ENCODE measurements at places on chromosomes 5 and 9. TPM values are rescaled to one million over a fixed set of nuclear protein-coding genes. Genes with fewer than 3 reads are reported as not detected.

- H3K4me1 ChIP-seq, result no peaks in the 10 kb centered on the region
- DNase-seq, result no peak
- no peaks in the 10 kb centered on the region for H3K27me3 ChIP-seq
- no peaks in the 10 kb centered on the region for H3K36me3 ChIP-seq
- no peak overlapping the region for H3K27ac ChIP-seq
These were observed 136.8 kb upstream of the ADRA1B start for GRCh38 chr5:159779481-159779880.

Gene CYSRT1
- not detected for total RNA-seq

GRCh38 chr9:126009047-126009446, 261.9 kb downstream of the PBX3 start:
- H3K27ac ChIP-seq, result no peak overlapping the region
- H3K36me3 ChIP-seq, result no peaks in the 10 kb centered on the region
- H3K4me1 ChIP-seq, result no peaks in the 10 kb centered on the region
- H3K4me3 ChIP-seq, result no peak overlapping the region
- peaks cover 5% of the 10 kb centered on the region for H3K27me3 ChIP-seq
- no peak for DNase-seq

Gene RNF208
- total RNA-seq, result not detected

DNA sequence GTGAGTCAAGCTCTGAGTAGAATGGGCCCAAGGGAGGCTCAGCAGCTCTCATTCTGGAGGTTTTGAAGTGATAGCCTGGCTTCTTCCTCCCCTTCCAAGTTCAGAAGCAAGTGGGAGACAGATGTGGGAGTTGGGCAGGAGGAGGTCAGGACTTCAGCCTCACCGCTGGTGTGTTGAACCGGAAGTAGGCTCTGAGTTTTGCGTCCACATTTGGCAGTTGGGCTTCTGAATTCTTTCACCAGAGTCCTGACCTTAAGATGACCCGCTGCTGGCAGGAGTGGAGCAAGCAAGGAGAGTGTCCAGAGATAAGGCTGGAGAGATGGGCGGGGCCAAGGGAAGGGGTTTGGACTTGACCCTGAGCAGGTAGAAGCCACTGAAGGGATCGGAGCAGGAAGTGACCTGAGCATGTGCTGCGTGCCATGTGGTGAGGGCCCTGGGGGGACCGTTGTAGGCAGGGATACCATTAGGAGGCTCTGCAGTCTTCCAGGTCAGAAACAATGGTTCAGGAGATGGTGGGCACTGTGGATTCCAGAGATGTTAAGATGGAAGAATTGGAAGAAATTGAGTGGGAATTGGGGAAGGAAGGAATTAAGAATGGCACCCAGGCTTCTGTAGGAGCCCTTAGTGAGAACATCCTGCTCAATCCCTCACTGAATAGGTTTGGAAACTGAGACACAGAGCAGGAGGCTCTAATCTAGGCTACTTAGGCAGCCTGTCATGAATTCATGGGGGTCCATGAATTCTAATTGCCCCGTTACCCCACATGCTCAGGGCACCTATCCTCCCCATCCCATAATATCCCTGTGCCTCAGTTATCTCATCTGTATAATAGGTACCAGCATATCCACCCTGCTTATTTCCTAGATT, 25.9 kb downstream of the GALNT12 start:
- DNase-seq, result no peak
- H3K27ac ChIP-seq, result no peak overlapping the region
- H3K4me1 ChIP-seq, result no peaks in the 10 kb centered on the region
- no peaks in the 10 kb centered on the region for H3K27me3 ChIP-seq
- no peaks in the 10 kb centered on the region for H3K36me3 ChIP-seq
- no peak overlapping the region for H3K4me3 ChIP-seq

DNA sequence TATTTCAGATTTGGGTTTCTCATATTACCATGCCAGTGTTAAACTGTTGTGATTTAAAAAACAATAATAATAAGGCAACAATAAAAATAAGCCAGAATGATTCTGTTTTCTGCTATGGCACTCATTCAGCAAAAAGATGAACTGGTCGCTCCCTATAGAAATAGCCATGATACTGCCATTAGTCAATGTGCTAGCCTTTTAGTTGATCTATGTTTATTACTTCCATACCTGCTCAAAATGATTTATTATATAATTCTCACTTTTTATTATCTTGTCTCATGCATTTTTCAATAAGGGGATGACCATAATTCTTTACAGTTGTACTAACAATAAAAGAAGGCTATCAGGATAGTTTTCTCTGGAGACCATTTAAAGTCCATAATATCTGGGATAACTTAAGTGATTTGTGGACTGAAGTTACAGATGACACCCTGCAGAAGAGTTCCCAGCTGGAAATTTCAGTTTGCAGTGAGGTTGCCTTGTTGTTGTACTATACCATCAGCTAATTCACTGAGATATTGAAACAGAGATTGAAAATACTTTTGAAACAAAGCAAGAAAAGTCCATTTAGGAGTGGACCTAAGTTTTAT, 334.3 kb downstream of the GABRB2 start:
- no peaks in the 10 kb centered on the region for H3K36me3 ChIP-seq
- H3K4me1 ChIP-seq, result no peaks in the 10 kb centered on the region
- H3K27me3 ChIP-seq, result no peaks in the 10 kb centered on the region
- no peak overlapping the region for H3K4me3 ChIP-seq
- no peak overlapping the region for H3K27ac ChIP-seq
- no peak for DNase-seq

GRCh38 chr5:3671337-3671736, 75.7 kb downstream of the IRX1 start:
- no peak overlapping the region for H3K4me3 ChIP-seq
- H3K4me1 ChIP-seq, result no peaks in the 10 kb centered on the region
- DNase-seq, result no peak

Gene MBLAC2
- total RNA-seq, result 3.2 TPM

Measured in IMR-90 (cell line).